Endothelial cell of coronary artery (primary cell): ENCODE measurements at places on chromosomes 1 and 21. TPM values are rescaled to one million over a fixed set of nuclear protein-coding genes. Genes with fewer than 3 reads are reported as not detected.

NECAP2 gene
- total RNA-seq = 148 and 161 TPM in 2 replicates

RAP1GAP gene
- total RNA-seq = 0.09 and 0.18 TPM in 2 replicates

LBR gene
- total RNA-seq = 54.8 and 58.0 TPM in 2 replicates

CFAP410 gene
- total RNA-seq = 4.9 and 6.1 TPM in 2 replicates

SZRD1 gene
- 25.1 and 25.4 TPM in 2 replicates for total RNA-seq

GBP1 gene
- total RNA-seq = 15.2 and 25.5 TPM in 2 replicates

RGS21 gene
- not detected in 2 replicates for total RNA-seq

ALG14 gene
- 1.5 and 2.2 TPM in 2 replicates for total RNA-seq

TIPRL gene
- total RNA-seq = 36.8 and 40.7 TPM in 2 replicates

HSD3B1 gene
- not detected in 2 replicates for total RNA-seq

JAM2 gene
- total RNA-seq = 0.09 and 1.2 TPM in 2 replicates

PLXNA2 gene
- 69.5 and 73.7 TPM in 2 replicates for total RNA-seq

OR6K3 gene
- total RNA-seq = not detected in 2 replicates

IL12RB2 gene
- under 0.01 TPM in 1 of 2 replicates, not detected in the other for total RNA-seq

APCS gene
- total RNA-seq = not detected in 2 replicates

CLCNKB gene
- total RNA-seq = not detected in 2 replicates

AIRE gene
- total RNA-seq = under 0.01 TPM in 1 of 2 replicates, not detected in the other

FCRL5 gene
- not detected in 2 replicates for total RNA-seq

BRINP3 gene
- total RNA-seq = not detected in 2 replicates

MTARC1 gene
- total RNA-seq = 2.2 and 2.3 TPM in 2 replicates

ARHGEF16 gene
- 0.09 and 0.19 TPM in 2 replicates for total RNA-seq

CD101 gene
- under 0.01 and 0.09 TPM in 2 replicates for total RNA-seq

AUNIP gene
- total RNA-seq = 1.4 and 3.9 TPM in 2 replicates

FTCD gene
- total RNA-seq = 0.09 and 0.18 TPM in 2 replicates

TAS1R3 gene
- 0.18 and 0.19 TPM in 2 replicates for total RNA-seq

DUSP12 gene
- total RNA-seq = 35.1 and 35.7 TPM in 2 replicates

CCDC28B gene
- total RNA-seq = 18.3 and 20.1 TPM in 2 replicates

BARHL2 gene
- not detected in 2 replicates for total RNA-seq

ZNF281 gene
- 19.3 and 24.4 TPM in 2 replicates for total RNA-seq

S100A2 gene
- total RNA-seq = 1.9 and 3.8 TPM in 2 replicates

LIPI gene
- total RNA-seq = not detected in 2 replicates

OR2L5 gene
- total RNA-seq = not detected in 2 replicates

MX1 gene
- total RNA-seq = 5.0 and 6.4 TPM in 2 replicates

MAP3K21 gene
- total RNA-seq = 0.27 and 0.38 TPM in 2 replicates

PRMT6 gene
- total RNA-seq = 15.2 and 22.8 TPM in 2 replicates

TBX15 gene
- under 0.01 and 0.28 TPM in 2 replicates for total RNA-seq

DNASE2B gene
- total RNA-seq = not detected in 2 replicates

TEDDM1 gene
- total RNA-seq = not detected in 2 replicates

CYP4Z1 gene
- total RNA-seq = not detected in 2 replicates

MRPL39 gene
- total RNA-seq = 38.2 and 43.5 TPM in 2 replicates

CHRM3 gene
- under 0.01 and 0.19 TPM in 2 replicates for total RNA-seq
